ENCODE measurements at places on chromosomes 6 and 20. TPM values are rescaled to one million over a fixed set of nuclear protein-coding genes. Genes with fewer than 3 reads are reported as not detected.

The PM20D2 gene
- total RNA-seq: 46.5 TPM

DNA sequence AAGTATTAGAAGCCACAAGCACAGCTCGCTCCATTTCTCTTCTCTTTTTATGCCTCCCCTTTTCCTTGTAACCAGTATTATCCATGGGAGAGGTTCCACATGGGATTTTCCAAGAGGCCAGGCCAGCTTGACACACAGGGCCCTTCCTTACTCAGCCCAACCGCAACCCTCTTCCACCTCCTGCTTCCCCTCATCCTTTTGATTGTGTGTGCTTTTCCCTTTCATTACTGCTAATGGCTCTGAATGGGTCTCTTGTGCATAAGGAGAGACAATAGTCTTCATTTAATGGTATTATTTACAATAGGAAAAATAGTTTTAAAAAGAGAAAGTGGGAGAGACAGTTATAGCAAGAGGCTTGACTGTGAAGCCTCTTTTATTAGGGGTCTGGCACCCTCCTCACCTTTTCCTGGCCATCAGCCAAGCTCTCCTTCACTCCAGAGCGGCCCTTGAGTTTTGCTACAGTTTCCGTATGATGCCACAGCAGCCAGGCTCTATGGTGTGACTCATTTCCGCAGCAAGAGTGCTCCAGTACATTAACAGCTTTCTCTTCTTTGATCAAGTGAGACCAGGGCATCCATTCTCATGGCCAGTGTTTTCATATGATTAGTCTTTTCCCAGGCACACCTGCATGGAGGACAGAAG, 579.5 kb downstream of the TFAP2B start:
- no peak for DNase-seq

The SNTA1 gene
- 12.4 TPM for total RNA-seq

DNA sequence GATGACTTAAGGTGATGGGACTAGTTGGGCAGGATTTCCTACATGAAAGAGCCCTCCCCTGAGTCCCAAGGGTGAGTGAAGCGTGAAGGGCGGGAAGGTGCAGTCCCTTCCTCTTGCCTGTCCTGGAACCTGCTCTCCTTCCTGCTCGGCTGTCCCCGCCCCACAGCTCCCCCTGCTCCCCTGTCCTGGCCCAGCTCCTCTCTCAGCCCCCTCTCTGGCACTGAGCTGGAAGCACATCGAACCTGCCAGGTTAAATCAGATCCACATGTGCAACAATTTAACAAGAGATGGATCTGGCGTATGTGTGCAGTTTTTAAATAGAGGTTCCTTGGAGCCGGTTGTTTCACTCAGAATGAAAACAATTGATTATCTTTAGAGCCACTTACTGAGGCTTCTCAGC, 95.0 kb downstream of the LRFN2 start:
- no peak for DNase-seq

DNA sequence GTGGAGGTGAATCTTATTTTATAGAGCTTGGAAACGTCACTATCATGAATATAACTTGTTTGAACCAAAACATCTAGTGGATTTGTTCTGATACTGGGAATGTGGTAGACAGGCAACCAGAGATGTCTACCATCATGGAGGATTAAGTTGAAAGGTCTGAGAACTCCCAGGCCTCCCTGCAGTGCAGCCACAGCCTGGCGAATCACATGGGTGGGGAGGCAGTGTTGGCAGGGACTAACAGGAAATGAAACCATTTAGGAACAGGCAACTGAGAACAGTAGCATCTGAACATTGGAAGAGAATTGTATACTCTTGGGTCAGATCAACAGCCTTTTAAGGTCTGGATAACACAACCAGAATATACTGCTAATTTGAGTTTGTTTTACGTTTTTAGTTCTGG, 22.3 kb upstream of the CEP162 start:
- DNase-seq: no peak

- no peak for DNase-seq
Measured at GRCh38 chr6:156167016-156167624, 610.1 kb upstream of the ARID1B start.

The TFAP2D gene
- not detected for total RNA-seq

- no peak for DNase-seq
Measured at GRCh38 chr20:63102721-63103375, 96.1 kb upstream of the BHLHE23 start.

The ADGRB3 gene
- 4.7 TPM for total RNA-seq

The NOTCH4 gene
- total RNA-seq: 2.0 TPM

- DNase-seq: no peak
Measured at GRCh38 chr6:31734821-31735406, 1.4 kb downstream of the CLIC1 start.

The WFDC5 gene
- not detected for total RNA-seq

- DNase-seq: no peak
Measured at GRCh38 chr20:37494301-37494700, 26.7 kb upstream of the NNAT start.

- no peak for DNase-seq
Measured at GRCh38 chr20:32480371-32481241, 104.5 kb downstream of the NOL4L start.

The ZNF451 gene
- total RNA-seq: 16.4 TPM

DNA sequence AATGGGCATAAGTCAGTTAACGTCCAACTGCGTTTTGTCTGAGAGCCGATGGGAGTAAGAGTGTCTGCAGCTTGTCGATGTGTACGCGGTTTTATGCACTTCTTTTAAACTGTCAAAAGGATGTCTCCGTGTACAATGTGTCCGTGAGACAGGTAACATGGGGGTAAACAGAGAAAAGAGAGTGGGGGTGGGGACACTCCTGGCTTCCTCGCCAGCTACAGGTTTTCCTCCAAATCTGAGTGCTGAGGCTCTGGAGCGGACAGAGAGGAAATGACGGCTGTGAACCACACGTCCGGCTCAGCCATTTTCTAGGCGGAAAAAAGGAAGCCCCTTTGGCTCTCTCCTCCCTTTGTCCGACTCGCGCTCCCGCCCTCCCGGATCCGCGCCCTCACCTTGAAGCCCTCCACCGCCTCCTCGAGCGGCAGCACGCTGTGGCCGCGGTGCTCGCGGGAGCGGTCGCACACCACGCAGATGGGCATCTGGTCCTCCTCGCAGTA, 916 bp downstream of the TRIM27 start:
- DNase-seq: no peak

The TGM2 gene
- total RNA-seq: 137 TPM

The AIG1 gene
- 47.4 TPM for total RNA-seq

- DNase-seq: no peak
Measured at GRCh38 chr20:10501402-10501801, 66.3 kb downstream of the SLX4IP start.

DNA sequence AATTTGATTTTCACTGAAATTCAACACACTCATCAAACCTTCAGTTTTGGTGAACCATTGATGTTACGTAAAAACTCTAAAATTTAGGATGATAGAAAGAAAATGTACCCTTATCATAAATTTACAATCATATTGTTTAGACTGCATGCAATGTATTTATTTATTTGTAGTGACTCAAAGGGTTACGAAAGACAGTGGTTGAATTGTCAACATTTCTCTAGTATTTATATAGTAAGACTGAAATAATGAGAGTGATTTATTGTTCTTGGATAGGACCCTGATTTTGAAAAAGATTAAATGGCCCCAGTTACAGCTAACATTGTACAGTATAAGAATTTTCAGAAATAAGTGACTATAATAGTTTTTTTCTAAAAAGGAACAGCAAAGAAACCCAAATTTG, 591.5 kb downstream of the RFPL4B start:
- DNase-seq: no peak

- no peak for DNase-seq
Measured at GRCh38 chr6:157677235-157677634, 145.8 kb upstream of the SNX9 start.

DNA sequence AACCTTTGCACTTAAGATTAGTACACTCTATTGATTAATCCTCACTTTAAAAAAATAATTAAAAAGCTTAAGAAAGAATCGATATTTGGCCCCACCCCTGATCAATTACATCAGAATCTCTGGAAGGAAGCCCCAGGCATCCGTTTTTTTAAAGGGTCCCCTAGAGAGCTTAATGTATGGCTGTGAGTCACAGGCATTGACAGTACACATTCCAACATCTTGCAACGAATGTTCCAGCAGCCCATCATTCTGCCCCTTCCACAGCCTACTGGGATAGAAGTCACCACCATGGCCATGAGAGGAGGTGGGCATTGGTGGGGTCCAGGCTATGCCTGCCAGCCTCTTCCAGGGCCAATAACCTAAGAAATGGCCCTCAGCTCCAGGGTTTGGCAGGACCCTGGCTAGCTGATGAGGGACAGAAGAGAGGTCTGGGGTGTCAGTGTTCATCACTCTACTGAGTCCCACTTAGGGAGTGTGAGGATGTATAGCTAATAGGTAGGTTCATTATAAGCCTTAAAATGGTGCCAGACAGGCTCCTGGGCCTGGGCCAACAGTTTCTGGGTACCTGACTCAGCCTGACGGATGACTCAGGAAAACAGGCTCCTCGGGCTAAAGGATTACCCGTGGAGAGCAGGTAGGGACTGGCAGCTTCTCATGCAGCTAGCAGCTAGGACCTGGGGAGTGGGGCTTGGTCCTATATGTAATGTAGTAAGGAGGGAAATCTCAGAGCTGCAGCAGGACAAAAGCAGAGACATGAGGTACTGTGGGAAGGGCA, 40.4 kb downstream of the MDGA1 start:
- DNase-seq: no peak
